ENCODE measurements at places on chromosomes 5 and 9.

DNA sequence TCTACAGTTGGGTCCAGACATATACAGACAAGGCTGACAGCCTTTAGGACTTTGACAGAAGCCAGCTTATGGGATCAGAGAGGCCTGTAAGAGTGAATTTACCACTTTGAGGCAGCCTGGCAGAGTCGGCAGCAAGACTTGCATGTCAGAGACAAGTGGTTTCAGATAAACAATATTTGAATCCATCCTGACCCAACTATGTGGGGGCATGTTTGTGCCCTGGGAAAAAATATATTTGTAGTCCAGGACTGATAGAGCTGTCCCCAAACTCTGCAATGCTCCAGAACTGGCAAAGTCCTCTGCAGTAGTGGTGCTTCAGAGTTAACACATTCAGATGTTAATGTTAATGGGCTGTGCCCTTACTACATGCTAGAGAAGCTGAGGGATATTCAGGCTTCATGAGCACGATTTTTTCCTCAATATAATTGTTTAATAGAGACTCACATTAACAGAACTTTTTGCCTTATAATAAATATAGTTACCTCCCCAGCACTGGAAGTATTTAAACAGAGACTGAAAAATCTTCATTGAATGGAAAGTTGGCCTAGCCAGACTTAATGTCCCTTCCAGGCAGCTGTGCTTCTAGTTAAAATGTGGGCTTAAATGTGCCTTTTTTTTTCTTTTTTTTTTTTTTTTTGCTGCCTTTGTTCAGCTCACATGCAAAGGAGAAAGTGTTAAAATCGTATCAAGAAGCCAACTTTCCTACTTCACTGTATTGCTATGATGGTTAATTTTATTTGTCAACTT lies 42.9 kb downstream of the FEM1C start:
- DNase-seq, result no peak

- DNase-seq, result no peak
Measured at GRCh38 chr9:76926846-76927245, 20.9 kb upstream of the PRUNE2 start.

- peak; percentile 71 for DNase-seq
Measured at GRCh38 chr9:126454215-126454614, 127.6 kb downstream of the MVB12B start.

- no peak for DNase-seq
Measured at GRCh38 chr5:91123901-91124300, 259.2 kb downstream of the ARRDC3 start.

- DNase-seq, result no peak
Measured at GRCh38 chr9:2816476-2817141, 27.3 kb downstream of the PUM3 start.

- DNase-seq, result no peak
Measured at GRCh38 chr5:139140591-139141071, 57.5 kb downstream of the SIL1 start.

DNA sequence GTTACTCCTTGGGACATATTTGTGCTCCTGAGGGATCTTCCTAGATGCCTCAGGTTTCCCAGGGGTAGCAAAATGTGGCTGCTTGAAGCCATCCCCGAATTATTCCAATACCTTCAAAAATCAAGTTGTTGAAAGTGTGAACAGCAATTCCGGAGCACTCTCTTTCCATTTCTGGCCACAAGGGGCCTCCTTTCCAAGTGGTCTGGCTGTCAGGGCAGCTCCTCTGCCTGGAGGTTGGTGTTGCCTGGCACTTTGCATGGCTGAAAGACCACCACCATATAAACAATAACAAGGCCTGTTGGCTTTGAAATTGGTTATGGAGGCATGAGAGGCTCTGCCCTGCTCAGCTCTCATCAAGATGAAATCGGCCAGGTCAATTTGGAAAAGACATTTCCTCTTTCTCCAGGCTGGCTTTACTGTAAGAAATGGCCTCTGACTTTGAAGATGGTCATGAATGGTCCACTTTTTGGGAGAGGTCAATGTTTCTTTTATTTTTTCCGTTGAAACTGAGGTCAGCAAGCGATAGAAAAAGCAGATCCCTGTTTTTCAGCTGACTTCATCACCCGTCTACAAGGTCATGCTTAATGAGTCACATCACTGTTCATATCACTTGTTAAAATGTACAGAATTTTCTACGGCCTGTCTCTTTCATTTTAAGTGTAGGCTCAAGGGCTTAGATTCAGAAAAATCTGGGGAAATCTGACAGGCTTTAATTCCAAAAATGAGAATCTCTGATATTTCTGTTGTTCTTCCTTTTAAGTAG lies 481.1 kb upstream of the ZNF608 start:
- peak; percentile 9 for DNase-seq

GRCh38 chr5:137619191-137619870 lies 116.6 kb downstream of the KLHL3 start:
- no peak for DNase-seq

DNA sequence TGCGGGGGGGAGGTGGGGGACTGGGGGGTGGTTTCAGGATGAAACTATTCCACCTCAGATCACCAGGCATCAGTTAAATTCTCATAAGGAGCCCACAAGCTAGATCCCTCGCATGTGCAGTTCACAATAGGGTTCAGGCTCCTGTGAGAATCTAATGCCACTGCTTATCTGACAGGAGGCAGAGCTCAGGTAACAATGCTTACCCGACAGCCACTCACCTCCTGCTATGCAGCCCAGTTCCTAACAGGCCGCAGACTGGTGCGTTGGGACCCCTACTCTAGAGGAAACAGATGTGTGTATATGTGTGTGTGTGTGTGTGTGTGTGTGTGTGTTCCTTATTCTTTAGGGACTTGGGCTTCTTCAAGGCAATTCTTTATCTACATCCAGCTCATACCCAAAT lies 352.3 kb upstream of the CCNH start:
- DNase-seq, result no peak

DNA sequence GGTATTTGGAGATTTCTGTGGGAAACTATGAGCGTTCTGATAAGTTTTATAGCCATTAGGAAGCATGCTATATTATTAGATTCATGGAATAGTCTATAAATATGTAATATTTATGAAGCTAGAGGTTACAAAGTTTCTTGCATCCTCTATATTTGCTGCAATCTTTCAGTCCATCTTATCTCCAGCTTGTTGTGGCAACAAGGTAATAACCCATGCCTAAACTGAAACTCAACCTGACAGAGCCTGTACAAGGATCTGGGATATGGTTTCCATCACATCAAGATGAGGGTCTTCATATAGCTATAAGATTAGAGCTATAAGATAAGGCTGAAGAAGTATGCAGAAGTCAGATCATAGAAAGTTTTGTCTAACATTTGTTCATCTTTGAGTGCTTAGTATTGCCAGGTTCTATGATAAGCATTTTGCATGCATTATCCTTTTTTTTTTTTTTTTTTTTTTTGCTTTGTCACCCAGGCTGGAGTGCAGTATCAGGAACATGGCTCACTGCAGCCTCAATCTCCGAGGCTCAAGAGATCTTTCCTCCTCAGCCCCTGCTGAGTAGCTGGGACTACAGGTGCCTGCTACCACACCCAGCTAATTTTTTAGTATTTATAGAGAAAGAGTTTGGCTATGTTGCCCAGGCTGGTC lies 14.8 kb downstream of the BAAT start:
- DNase-seq, result no peak

GRCh38 chr9:104798209-104798995 lies 34.5 kb downstream of the NIPSNAP3B start:
- no peak for DNase-seq

- no peak for DNase-seq
Measured at GRCh38 chr5:74916831-74917710, 50.9 kb upstream of the FAM169A start.

DNA sequence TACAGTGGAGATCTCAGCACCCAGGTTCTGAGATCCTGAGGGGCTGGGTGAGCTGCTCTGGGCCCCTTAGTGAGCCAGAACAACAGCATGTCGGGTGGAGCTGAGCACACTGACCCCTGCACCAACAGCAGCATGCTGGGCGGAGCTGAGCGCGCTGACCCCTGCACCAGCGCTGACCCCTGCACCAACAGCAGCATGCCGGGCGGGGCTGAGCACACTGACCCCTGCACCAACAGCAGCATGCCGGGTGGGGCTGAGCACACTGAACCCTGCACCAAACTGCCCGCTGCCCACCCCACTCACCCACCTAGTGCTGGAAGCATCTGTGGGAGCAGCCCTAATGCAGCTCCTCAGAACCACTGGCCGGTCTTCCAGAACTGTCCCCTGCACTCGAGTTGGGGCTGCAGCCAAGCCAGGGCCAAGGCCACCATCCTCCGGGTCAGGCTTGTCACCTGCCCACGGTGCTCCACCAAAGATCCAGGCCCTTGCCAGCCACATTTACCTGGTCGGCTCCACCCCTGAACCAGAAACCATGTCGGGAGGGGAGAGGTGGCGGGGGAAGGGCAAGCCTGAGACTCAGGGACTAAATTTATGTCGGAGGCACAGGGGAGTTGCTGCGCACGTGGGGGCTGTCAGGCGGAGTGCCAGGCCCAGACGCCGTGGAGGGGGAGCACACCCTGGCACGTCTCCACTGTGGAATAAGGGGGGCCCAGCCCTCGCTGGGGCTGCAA lies 80.3 kb downstream of the ADAMTS2 start:
- DNase-seq, result no peak

GRCh38 chr5:148957591-148958202 lies 105.2 kb downstream of the SH3TC2 start:
- peak; percentile 46 for DNase-seq

- peak; percentile 37 for DNase-seq
Measured at GRCh38 chr5:44935262-44935661, 126.5 kb downstream of the MRPS30 start.

- no peak for DNase-seq
Measured at GRCh38 chr5:112779531-112779930, 41.8 kb downstream of the APC start.

- DNase-seq, result peak; percentile 3
Measured at GRCh38 chr5:18772475-18772874, 1138.2 kb downstream of the TAF11L14 start.

GRCh38 chr5:11387382-11387781 lies 516.9 kb downstream of the CTNND2 start:
- DNase-seq, result no peak

GRCh38 chr9:13715430-13715829 lies 435.9 kb upstream of the MPDZ start:
- DNase-seq, result no peak

GRCh38 chr5:109590799-109591198 lies 98.9 kb upstream of the MAN2A1 start:
- no peak for DNase-seq

DNA sequence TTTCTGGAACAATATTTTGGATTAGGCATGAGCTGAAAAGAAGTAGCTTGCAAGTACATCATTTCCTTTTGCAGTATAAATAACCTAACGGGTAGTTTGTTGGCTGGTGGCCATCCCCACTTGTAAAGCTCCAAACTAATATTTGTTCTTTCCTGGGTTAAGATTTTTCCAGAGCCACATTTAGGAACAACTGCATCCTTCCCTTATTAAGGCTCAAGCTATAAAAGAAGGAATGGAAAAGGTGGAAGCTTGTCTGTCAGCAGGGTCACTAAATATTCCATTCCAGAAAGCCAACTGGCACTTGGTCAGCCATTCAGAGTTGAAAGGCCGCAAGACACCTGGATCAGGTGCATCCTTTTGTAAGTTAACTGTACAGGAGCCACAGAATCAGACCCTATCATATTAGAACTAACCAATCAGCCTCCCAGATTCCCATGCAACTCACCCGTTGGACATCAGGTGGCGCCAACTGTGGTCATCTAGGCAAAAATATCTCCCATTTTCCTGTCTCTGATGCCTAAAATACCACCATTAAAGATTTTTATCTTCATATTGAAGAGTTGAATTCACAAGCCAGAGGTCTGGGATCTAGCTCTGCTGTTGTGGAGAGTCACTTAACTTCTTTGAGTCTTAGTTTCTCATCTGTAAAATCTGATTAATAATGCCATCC lies 82.9 kb downstream of the PTCD2 start:
- no peak for DNase-seq

DNA sequence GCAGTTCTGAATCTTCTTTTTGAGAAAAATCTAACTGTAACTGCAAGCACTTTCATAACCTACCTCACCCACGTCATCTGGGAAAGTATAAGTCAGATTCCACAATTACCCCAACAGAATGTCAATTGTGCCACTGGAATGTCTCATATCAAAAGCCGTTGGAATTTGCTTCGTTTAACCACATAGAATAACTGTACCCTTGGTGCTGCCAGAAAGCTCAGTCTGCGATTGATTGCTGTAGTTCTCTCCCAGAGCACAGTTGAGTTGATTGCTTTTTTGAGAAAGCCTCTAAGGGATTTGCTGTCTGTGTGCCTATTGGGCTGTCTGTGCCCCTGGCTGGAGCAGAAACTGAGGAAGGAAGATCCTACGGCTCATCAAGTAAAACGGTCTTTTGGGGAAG lies 583.6 kb downstream of the TMEM38B start:
- DNase-seq, result no peak

- no peak for DNase-seq
Measured at GRCh38 chr9:5470122-5470521, 19.8 kb downstream of the CD274 start.

DNA sequence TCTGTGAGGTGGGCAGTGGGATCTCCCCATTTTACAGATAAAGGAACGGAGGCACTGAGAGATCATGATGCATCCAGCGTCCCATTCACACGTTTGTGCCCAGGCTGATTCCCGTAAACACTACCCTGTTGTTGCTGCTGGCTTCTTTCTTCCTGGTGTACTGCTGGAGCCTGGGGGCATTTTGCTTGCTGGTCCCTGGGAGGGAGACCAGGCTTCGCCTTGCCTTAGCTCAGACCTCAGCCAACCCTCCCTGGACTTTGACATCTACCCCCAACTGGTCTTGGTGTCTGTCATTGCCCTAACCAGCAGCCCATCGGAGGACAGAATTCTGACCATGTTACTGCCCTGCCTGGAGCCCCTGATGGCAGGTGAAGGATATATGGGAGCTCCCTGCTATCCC lies 82.4 kb downstream of the ZNF618 start:
- DNase-seq, result no peak

GRCh38 chr5:139481580-139482049 lies 943 bp downstream of the STING1 start:
- DNase-seq, result no peak

- DNase-seq, result no peak
Measured at GRCh38 chr5:11302663-11303062, 541.6 kb upstream of the DAP start.

- DNase-seq, result no peak
Measured at GRCh38 chr9:32427111-32427873, 42.8 kb downstream of the ACO1 start.

- DNase-seq, result peak; percentile 41
Measured at GRCh38 chr9:75200892-75201470, 112.7 kb downstream of the OSTF1 start.

- no peak for DNase-seq
Measured at GRCh38 chr5:43268188-43268820, 44.9 kb downstream of the HMGCS1 start.

GRCh38 chr9:96158147-96158546 lies 143.8 kb downstream of the HSD17B3 start:
- DNase-seq, result no peak
